Left renal cortex interstitium (tissue), 4 donors: ENCODE measurements at places on chromosomes 1 and 21. TPM values are rescaled to one million over a fixed set of nuclear protein-coding genes. Genes with fewer than 3 reads are reported as not detected.
A peak's percentile ranks its signal among the peaks of the same experiment; 100 is the strongest.

- DNase-seq: no peak
These were observed 48.8 kb downstream of the LAMC2 start for GRCh38 chr1:183234660-183235476.

DNA sequence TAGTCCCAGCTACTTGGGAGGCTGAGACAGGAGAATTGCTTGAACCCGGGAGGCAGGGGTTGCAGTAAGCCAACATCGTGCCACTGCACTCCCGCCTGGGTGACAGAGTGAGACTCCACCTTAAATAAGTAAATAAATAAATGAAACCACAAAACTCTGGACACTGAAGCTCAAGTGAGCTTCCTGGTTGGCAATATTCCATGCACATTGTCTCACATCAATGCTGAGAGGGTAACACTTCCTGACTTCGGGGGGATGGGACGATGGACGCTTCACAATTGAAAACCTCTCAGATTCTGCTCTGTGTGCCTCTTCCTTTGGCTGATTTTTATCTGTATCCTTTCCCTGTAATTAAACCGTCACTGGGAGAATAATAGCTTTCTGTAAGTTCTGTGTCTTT is 70.0 kb upstream of the ZNF644 start:
- no peak for DNase-seq

DNA sequence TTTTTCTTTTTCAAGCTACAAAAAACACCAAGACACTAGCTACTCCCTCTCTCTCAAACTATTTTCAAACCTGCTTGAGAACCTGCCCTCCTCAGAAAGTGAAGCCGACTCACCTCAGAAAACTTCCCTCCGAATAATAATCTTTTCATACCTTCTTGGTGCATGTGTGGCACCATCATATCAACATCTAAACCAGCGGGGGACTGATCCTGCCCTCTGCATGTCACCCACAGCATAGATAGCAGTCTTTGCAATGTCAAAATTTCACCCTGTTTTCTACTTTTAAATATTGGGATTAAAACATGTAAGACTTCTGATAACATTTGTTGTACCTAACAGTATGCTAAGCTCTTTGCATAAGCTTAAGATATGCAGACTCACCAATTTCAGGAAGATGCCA is 1260.3 kb downstream of the PLA2G4A start:
- DNase-seq: no peak

- peak; percentile 75 for DNase-seq
These were observed 12.6 kb downstream of the HSF2BP start for GRCh38 chr21:43646550-43647260.

Gene UBL4B
- not detected for polyA plus RNA-seq

Gene MMP23B
- 54.0 TPM for polyA plus RNA-seq
